ENCODE measurements at places on chromosomes 3 and 15.

DNA sequence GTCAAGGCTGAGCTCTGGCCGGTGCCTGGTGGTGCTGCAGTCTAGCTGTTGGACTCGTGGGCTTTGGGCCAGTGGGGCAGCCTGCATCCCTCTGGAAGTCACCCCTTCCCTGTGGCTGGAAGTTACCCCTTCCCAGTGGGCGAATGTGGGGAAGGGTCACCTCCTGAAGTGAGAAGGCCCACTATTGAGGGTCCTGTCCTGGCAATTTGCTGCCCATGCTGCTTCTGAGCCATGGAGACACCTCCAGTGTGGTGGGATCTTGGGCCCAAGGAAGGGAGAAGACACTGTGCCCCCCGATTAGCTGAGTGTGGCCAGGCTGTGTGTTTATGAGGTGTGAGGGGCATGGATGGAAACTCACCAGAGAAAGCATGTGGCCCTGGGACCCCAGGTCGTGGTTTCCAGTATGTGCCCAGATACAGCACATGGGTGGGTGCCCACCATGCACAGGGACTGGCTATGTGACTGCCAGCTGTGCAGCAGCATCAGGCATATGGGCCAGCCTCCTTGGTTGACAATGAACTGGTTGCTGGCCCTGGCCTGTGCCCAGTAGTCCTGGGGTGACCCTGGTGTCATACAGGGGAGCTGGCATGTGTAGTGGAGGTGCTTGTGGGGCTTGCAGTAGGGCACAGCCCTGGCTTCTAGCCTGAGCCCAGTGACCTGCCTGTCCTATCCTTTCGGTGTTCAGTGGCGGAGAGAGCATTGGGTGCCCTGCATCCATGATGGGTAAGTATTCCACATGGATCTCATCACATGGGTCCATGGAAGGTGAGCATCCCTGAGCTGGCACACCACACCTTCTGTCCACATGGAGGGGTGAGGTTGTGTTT, 221.2 kb downstream of the SNRPN start:
- no peak for DNase-seq

DNA sequence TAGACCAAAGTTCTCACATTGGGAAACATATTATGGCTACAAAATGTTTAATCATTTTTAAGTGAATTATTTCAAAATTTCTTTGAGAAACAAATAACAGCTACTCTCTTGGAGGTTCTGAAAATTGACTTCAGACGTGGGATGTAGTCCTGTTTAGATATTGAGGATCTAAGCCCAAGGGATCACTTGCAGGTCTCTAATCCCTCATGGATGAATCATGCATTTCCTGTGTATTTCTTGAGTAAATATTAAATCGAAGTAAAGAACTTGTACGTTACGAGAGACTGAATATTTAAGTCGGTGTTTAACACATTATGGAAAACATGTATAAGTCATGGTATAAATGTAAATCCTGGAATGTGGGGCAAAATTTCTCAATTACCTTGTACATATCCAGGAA, 119.8 kb downstream of the EPHA3 start:
- no peak for DNase-seq

DNA sequence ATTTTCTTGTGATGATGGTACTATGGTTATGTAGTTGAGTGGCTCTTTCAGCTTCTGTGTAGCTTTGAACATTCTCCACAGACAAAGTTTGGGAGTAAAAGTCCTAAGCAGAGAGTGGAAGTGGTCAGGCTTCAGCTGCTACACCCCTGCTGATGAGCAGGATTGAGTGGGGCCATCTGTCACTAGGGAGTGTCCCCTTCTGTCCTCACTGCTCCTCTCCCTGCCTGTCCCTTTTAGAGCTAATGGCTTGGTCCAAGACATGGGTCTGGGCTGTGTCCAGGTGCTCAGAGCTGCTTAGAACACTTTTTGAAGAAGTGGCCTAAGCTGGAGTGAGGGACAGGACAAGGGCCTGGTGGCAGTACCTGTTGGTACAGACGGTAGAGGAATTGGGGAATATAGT, 15.1 kb downstream of the MYZAP start:
- DNase-seq, result no peak

GRCh38 chr3:64291956-64292355, 66.7 kb upstream of the PRICKLE2 start:
- DNase-seq, result no peak

GRCh38 chr3:31392568-31392967, 140.2 kb upstream of the STT3B start:
- DNase-seq, result no peak

- no peak for DNase-seq
These were observed 11.6 kb downstream of the PDCD10 start for GRCh38 chr3:167723025-167723512.

- no peak for DNase-seq
These were observed 85.7 kb downstream of the FNDC3B start for GRCh38 chr3:172125053-172125452.

DNA sequence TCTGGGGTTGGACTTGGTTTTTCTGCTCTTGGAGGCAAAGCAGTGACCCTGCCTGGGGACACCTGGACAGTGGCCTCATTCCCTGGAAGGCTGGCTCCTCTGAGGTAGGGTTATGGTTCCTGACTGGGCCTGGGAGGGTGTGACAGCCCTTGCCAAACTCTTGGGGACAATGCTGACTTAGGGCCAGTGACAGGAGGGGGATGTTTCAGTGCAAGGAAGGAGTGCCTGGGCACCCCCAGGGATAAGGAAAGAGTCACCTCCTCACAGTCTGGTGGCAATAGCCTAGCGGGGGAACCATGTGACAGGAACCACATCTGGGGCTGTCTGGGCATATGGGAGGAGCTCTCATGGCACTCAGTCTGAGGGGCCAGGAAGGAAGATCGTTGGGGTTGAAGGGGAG, 91.8 kb downstream of the ABHD5 start:
- DNase-seq, result no peak

GRCh38 chr3:170502297-170502696, 83.6 kb downstream of the SLC7A14 start:
- DNase-seq, result no peak

- DNase-seq, result no peak
These were observed 10.0 kb downstream of the TIMMDC1 start for GRCh38 chr3:119508172-119508845.

DNA sequence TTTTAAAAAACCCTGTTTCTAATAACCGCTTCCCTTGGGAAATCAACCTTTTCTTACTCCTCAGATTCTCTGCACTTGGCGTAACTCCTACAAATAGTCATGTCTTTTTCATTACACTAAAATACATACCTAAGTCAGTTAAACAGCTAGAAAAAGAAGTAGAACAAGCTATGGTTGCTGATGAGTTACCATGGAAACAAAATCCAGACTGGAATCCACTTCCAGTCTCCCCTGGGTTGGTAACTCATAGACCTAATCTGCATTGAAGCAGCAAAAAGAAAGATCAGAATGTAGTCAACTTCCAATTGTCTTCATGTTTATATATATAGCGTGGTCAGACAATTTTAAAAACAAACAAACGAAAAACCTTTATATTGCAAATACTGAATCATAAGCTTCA, 260.8 kb upstream of the LRRN1 start:
- DNase-seq, result no peak

DNA sequence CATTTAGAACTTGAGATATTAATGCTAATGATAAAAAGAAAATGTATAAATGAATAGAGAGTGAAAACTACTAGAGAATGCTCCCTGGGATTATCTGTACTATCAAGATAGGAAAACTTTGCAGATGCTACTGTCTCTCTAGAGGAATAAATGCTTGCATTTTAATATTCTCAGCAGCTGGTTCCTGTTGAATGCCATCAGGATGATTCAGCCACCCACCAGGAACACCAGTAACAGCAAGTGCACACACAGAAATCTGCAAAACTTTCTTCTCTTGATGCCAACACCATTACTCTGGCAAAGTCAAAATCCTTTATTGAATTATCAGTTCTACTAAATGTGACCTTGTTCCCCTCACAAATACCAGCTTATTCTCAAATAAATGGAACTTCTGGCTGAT, 148.4 kb downstream of the TIGIT start:
- DNase-seq, result no peak

- DNase-seq, result no peak
These were observed 2.2 kb upstream of the PRKCD start for GRCh38 chr3:53158765-53159155.
